ENCODE measurements at places on chromosomes 11 and 22. TPM values are rescaled to one million over a fixed set of nuclear protein-coding genes. Genes with fewer than 3 reads are reported as not detected.
A peak's percentile ranks its signal among the peaks of the same experiment; 100 is the strongest.

DNA sequence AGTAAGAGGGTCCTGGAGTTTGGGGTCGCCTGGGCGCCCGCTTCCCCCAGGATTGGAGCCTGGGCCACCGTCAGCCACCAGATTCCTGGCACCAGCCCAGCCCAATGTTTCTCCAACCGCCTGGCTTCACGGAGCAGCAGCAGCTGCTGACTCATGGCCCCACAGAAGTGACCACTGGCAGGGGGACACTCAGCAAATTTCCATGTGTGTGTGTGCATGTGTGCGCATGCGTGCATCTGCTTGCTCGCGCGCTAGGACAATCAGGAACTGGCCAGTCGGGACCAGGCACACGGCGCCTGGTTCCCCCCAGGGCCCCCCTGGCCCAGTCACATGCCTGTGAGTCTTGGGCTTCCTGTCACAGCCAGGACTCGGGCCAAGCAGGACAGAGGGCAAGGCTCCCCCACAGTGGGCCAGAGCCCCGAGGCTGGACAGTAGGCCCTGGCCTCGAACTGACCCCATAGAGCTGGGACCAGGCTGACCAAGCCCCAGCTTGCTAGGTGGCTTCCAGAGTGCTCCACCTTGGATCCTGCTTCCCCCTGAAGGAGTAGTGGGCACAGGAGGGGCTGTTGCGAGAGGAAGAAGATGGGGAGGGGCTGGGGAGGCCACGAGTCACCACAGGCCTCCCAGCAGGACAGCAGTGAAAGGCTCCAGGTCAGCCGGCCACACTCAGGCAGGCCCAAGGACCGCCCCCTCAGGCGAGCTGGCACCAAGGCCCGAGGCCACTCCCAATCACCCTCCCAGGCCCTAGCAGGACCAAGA is 3.2 kb downstream of the CTSD start:
- DNase-seq: peak; percentile 41

DNA sequence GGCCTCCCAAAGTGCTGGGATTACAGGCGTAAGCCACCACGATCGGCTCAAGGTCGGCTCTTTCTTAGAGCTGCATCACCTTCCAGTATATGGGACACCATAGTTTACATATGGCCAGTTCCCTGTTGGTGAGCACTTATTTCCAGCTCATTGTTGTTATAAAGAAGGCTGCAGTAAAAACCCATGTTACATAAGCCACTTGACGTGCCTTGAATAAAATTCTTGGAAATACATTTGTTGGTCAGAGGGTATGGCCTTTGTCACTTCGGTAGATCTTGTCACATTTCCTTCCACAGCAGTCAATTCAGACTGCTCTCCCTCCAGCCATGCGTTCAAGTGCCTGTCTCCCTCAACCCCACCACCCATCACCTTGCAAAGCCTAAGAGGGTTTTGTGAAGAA is 92.9 kb downstream of the PRR5L start:
- DNase-seq: no peak

DNA sequence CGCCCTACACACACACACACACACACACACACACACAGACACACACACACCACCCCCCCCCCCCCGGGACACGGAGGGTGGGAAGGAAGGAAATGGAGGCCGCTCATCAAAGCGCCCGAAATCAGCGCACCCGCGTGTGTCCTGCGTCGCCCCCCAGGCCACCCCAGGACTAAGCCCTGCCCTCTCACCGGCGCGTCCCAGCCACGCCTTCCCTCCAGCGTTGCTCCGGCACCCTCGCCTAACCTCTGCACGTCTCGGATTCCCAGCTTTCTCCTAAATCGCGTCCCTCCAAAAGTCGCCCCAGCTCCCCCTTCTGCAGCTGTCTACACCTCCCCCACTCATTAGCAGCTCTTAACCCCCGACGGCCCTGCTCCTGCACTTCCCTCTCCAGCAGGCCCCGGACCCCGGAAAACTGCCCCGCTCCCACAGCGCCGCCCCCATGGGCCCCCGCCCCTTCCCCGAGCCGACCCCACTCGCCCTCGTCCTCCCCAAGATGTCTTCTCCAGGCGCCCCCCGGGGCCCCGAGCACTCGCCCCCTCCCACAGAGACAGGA is 557 bp downstream of the PACSIN2 start:
- DNase-seq: no peak

DNA sequence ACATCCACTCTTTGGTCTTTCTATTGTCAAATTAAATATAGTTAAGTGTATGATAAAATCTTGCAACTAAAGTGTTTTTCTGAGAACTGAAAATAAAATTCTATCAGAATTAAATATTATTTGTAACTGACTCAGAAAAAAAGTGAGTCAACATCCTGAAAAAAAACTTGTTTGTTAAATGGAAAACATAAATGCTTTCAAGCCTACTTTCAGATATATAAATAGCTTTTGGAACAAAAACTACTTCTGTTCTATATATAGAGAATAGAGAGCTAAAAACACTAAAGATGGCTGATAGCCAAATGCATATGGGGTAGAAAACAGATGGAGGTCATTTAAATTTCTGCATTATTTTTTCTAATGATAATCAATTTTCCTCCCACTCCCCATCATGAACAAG is 61.8 kb downstream of the PIK3C2A start:
- DNase-seq: no peak

- DNase-seq: no peak
These were observed 37.2 kb upstream of the ETS1 start for GRCh38 chr11:128624269-128625175.

DNA sequence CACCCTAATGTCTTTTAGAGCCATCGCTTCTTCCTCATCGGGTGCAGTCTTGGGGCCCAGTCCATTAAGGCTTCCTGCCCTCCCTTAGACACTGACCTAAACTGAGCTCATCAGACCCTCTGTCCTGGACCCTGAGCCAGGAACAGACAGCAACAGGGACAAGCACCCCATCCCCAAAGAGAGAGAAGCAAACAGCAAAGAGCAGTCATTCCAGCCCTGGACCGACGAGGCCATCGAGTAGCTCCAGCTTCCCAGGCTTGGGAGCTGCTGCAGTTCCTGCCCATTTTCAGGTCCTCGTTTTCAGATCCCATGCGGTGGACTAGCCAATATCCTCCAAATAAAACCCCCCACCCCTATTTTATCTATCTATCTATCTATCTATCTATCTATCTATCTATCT is 25.8 kb upstream of the CACNG2 start:
- DNase-seq: no peak

DNA sequence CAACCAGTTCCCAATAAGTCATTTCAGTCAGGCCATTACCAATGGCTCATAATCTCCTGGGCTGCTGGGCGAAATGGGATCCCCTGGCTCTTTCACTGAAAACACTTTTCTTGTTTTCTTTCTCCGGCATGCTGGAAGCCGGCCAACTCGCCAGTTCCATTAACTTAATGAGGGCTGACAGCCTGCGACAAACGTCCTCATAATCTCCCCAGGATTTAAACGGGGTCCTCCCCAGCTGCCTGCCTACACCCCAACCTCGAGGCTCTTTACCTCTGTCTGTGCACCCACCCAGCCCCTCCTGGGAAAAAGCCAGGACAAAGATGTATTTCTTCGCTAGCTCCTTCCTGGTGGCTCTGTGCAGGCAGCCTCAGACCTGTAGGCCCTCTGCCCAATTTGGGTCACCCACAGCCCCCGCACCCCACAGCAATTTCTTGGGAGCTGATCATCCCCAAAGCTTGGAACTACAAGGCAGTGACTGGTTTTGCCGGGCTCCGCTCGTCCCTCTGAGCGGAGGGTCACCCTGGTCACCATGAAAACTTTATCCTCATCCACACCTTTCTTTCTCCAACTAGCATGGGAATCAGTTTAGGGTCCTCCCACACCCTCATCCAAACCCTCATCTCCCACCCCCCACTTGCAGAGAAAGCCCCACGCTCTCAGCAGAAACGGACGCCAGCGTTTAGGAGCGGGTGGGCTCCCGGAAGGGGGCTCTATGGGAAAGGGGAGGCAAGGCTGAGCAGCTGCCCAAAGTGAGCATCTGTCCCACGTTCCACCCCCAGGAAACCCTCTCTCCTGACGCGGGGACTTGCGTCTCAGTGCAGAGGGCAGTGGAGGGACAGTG is 51.1 kb upstream of the KCNQ1OT1 start:
- no peak for DNase-seq

GRCh38 chr22:23467721-23468294 is 112.3 kb downstream of the IGLL1 start:
- no peak for DNase-seq

GRCh38 chr11:124197999-124198398 is 14.9 kb downstream of the OR10D3 start:
- DNase-seq: no peak

DNA sequence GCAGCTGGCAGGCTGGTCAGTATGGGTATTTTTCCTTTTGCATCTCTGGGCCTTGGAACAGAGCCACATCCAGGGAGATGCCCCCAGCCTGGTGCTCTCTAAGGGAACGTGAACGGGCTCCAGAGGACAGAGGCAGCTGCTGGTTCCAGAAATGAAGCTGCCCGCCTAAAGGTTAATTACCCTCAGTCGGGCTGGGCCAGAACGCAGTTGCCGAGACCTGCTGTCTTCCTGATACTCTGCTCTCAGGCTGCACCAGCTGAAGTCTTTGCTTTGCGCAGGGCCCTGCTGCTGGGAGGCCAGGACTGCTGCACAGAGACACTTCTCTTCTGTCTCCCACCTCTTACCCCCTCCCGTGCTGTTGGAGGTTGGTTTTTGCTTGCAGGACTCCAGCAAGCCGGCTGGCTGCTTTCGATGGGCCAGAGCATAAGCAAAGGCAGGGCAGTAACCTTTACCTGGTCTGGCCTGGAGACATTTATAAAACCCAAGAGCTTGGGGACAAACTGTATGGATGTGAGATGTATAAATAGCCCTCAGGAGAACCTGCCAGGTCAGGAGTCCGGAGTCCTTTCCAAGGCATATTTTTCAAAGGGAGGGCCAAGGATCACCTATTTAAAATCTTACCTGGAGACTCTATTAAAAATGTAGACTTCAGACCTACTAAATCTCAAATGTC is 197.1 kb downstream of the GRIK4 start:
- no peak for DNase-seq

Gene TMEM191B
- total RNA-seq: 3.1 TPM

Gene FGF19
- total RNA-seq: not detected

Gene PLAAT5
- total RNA-seq: 0.36 TPM

Gene ENTHD1
- not detected for total RNA-seq

Gene SNX32
- 1.2 TPM for total RNA-seq

All from astrocyte (in vitro differentiated cells and primary cell).